ENCODE measurements at places on chromosomes 3 and 15. TPM values are rescaled to one million over a fixed set of nuclear protein-coding genes. Genes with fewer than 3 reads are reported as not detected.

DNA sequence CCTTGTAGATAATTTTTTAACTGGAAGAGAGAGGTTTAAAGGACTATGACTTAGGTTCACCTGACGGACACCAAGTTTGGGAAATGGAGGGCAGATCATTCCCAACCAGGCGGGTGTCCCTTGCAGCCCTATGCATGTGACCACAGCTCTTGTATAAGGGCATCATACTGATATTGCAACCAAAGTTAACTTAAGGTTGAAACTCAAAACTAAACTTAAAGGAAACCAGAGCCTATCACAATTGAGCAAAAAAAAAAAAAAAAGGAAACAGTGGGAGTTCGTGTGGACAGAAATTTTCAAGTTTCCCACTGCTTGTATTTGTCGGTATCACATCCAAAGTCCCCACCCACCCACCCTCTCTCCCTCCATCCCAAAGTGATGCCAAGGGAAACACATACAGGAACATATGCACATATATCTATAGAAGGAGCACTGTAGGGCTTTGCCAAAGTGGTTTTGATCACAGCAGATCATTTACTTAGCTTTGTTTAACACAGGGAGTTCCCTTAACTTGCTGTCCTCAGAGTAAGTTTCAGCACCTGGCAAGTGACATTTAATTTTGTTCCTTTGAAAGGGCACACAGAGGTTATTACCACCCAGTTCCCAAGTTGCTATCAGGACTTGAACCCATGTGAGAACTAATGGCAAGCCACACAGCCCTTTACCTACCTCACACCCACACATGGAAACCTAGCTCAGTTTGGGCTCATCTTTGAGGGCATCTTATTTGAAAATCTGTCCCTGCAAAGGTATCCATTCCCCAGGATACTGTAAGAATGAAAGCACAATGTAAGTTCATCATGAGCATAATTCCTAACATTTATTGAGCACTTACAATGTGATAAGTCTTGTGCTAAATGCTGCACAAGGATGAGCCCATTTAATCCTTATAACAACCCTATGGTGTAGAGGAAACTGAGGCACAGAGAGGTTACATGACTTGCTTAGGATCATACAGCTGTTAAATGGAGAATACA is 204.5 kb upstream of the CMC1 start:
- H3K27ac ChIP-seq = no peak overlapping the region
- no peaks in the 10 kb centered on the region for H3K4me1 ChIP-seq
- H3K4me3 ChIP-seq = no peak overlapping the region
- DNase-seq = no peak
- peaks cover 2% of the 10 kb centered on the region for H3K36me3 ChIP-seq
- H3K27me3 ChIP-seq = no peaks in the 10 kb centered on the region

The SH3BP5 gene
- total RNA-seq = 13.5 TPM

DNA sequence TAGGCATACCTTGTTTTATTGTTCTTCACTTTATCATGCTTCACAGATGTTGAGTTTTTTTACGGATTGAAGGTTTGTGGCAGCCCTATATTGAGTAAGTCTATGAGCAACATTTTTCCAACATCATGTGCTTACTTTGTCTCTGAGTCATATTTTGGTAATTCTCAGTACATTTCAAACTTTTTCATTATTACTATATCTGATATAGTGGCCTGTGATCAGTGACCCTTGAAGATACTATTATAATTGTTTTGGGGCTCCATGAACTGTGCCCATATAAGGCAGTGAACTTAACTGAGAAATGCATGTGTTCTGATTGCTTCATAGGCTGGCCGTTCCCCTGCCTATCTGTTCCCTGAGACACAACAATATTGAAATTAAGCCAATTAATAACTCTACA is 42.8 kb upstream of the NSMCE3 start:
- H3K4me1 ChIP-seq = peaks cover 12% of the 10 kb centered on the region
- H3K36me3 ChIP-seq = no peaks in the 10 kb centered on the region
- no peak overlapping the region for H3K27ac ChIP-seq
- no peaks in the 10 kb centered on the region for H3K27me3 ChIP-seq
- no peak for DNase-seq

The FES gene
- total RNA-seq = 2.4 TPM

- no peaks in the 10 kb centered on the region for H3K36me3 ChIP-seq
- H3K27ac ChIP-seq = no peak overlapping the region
- no peak overlapping the region for H3K4me3 ChIP-seq
- H3K4me1 ChIP-seq = peaks cover 3% of the 10 kb centered on the region
- DNase-seq = no peak
These were observed 223.3 kb downstream of the FAM43A start for GRCh38 chr3:194908972-194909371.

DNA sequence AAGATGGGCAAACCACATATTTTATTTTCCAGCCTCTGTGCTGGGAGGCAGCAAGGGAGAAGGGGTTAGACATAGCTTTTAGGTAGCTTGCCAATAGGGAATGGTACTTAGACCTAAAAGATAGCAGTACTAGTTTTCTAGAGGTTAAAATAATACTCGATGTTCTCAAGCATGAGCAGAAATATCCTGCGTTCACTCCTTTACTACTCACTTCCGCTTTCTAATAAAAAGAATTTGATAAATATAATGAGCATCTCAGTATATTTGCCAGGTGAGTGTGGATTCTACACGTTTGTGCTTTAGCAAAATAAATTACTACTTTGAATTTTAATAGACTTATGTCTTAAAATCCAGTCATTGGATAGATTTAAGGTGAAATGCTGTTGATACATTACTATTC is 39.4 kb upstream of the CD47 start:
- no peak overlapping the region for H3K4me3 ChIP-seq
- DNase-seq = no peak
- no peak overlapping the region for H3K27ac ChIP-seq
- H3K36me3 ChIP-seq = no peaks in the 10 kb centered on the region

- H3K4me1 ChIP-seq = no peaks in the 10 kb centered on the region
- H3K36me3 ChIP-seq = no peaks in the 10 kb centered on the region
- H3K27ac ChIP-seq = no peak overlapping the region
- H3K4me3 ChIP-seq = no peak overlapping the region
These were observed 266.2 kb upstream of the LYSMD4 start for GRCh38 chr15:99999282-100000070.

- peaks cover 42% of the 10 kb centered on the region for H3K27me3 ChIP-seq
- no peak overlapping the region for H3K4me3 ChIP-seq
- no peaks in the 10 kb centered on the region for H3K36me3 ChIP-seq
- DNase-seq = no peak
- no peak overlapping the region for H3K27ac ChIP-seq
- H3K4me1 ChIP-seq = peaks cover 2% of the 10 kb centered on the region
These were observed 15.3 kb downstream of the MESP1 start for GRCh38 chr15:89735773-89736172.

DNA sequence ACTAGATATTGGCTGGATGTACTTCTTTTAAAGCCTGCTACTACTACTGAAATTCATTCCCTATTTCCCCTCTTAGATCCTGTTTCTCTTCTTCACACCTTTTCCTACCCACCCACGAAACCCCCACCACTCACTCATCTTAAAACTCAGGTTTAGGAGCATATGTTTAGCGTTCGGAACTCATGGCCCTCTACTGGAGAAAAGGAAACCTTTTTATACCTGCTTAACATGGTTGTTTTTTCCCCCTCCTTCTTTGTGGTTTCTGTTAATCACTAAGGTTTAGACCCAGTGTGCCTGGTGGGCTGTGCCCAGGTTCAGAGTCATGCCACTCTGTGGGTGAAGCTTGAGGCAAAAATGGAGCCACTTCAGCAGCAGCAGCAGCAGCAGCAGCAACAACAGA is 2.6 kb downstream of the ARID3B start:
- no peak overlapping the region for H3K27ac ChIP-seq
- H3K4me1 ChIP-seq = peaks cover 46% of the 10 kb centered on the region
- H3K27me3 ChIP-seq = peaks cover 20% of the 10 kb centered on the region

The CHAC1 gene
- total RNA-seq = 78.5 TPM

GRCh38 chr3:114624047-114624445 is 330.2 kb downstream of the TIGIT start:
- H3K4me3 ChIP-seq = peak overlapping the region; percentile 71
- peaks cover 64% of the 10 kb centered on the region for H3K4me1 ChIP-seq
- peak overlapping the region; percentile 98 for H3K27ac ChIP-seq
- H3K36me3 ChIP-seq = no peaks in the 10 kb centered on the region
- H3K27me3 ChIP-seq = no peaks in the 10 kb centered on the region
- no peak for DNase-seq

The FBXL22 gene
- 3.9 TPM for total RNA-seq

DNA sequence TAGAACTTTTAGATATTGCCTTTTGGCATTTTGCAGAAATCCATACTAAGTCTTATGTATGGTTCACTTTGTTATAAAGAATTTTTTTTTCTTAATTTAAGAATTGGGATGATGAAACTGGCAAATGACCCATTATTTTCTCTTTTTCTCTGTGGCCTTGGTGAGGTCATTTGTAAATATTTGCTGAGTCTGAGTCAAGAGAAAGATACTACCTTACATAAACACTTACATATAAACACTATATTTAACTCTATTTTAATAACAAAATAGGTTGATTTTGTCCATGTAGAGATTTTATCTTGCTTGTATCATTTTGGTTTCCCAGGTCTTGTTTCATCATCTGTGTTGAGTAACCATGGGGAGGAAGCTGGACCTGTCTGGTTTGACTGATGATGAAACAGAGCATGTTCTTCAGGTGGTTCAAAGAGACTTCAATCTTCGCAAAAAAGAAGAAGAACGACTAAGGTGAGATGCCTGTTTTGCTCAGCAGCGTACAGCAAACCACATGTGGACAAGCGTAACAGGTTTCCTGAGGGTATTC is 91.1 kb downstream of the MYRIP start:
- no peak overlapping the region for H3K27ac ChIP-seq
- H3K27me3 ChIP-seq = peaks cover 2% of the 10 kb centered on the region
- no peak overlapping the region for H3K4me3 ChIP-seq
- H3K4me1 ChIP-seq = no peaks in the 10 kb centered on the region
- H3K36me3 ChIP-seq = no peaks in the 10 kb centered on the region

DNA sequence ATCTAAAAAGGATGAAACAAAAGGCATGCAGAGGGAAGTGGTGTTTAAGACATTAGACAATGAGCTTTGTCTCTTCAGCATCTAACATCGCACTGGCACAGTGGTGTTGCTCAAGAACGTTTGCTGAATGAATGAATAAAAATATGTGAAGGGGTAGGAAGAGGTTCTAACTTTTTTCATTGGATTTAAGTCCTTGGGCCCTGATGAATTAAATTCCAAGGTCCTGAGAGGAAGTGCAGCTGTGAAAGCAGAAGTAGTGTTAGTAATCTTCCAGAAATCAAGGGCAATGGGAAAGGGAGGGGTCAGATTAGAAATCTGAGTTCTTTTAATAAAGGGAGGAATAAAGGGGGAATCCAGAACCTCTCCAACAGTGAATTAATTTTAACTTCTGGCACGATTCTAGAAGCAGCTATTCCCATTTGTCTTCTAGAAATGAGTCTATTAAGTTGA is 29.6 kb downstream of the TLNRD1 start:
- peaks cover 13% of the 10 kb centered on the region for H3K4me1 ChIP-seq
- H3K4me3 ChIP-seq = no peak overlapping the region
- H3K27me3 ChIP-seq = no peaks in the 10 kb centered on the region
- no peak for DNase-seq

- no peak overlapping the region for H3K27ac ChIP-seq
- H3K4me1 ChIP-seq = peaks cover 9% of the 10 kb centered on the region
- no peaks in the 10 kb centered on the region for H3K36me3 ChIP-seq
- no peak for DNase-seq
These were observed 82.0 kb upstream of the SOX2 start for GRCh38 chr3:181629711-181630110.

GRCh38 chr3:11379238-11379823 is 107.1 kb downstream of the ATG7 start:
- H3K36me3 ChIP-seq = no peaks in the 10 kb centered on the region
- no peaks in the 10 kb centered on the region for H3K27me3 ChIP-seq
- no peak for DNase-seq
- peaks cover 51% of the 10 kb centered on the region for H3K4me1 ChIP-seq

DNA sequence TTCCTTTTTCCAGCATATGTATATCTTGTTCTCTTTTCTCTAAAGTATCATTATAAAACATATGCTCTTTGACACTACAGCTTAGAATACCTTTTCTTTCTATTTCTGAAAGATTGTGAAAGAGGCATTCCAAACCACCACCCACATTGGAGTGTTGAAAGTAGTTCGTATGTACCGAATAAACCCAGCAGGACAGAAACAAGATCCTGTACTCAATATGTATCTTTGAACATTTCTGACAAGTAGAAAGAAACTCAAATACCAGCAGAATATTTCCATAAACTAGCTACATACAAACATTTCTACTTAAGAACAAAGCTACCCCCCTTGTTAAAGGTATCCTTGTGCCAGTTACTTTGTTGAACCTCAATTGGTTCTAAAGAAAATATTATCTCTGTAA is 415.3 kb upstream of the ALCAM start:
- no peaks in the 10 kb centered on the region for H3K36me3 ChIP-seq
- no peaks in the 10 kb centered on the region for H3K27me3 ChIP-seq
- H3K27ac ChIP-seq = peak overlapping the region; percentile 97
- no peak overlapping the region for H3K4me3 ChIP-seq

GRCh38 chr15:82970696-82971095 is 15.3 kb upstream of the RAMAC start:
- no peaks in the 10 kb centered on the region for H3K27me3 ChIP-seq
- no peak overlapping the region for H3K4me3 ChIP-seq
- H3K36me3 ChIP-seq = no peaks in the 10 kb centered on the region
- no peak overlapping the region for H3K27ac ChIP-seq

Data from chondrocyte (in vitro differentiated cells).